Right kidney (tissue), 9 donors: ENCODE measurements at places on chromosomes 2 and 18.
A peak's percentile ranks its signal among the peaks of the same experiment; 100 is the strongest.

DNA sequence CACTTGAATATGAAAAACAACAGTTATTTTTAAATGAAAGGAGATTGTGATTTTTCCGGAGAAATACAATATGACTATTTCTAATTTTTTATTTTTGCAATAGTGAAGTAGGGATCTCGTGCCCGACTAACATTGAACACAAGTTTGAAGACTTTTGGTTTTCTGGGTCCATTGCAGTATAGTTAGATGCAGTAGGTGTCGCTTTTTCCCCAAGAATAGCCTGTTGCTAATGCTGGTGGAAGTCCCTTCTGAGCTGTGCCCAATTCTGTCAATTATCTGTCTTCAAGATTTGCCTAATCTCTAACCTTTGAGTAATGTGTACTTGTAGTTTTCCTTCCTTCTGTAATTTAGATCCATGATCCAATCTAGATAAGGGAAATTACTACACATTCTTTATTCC is 36.5 kb downstream of the SEMA4F start:
- peak; percentile 13 for DNase-seq

DNA sequence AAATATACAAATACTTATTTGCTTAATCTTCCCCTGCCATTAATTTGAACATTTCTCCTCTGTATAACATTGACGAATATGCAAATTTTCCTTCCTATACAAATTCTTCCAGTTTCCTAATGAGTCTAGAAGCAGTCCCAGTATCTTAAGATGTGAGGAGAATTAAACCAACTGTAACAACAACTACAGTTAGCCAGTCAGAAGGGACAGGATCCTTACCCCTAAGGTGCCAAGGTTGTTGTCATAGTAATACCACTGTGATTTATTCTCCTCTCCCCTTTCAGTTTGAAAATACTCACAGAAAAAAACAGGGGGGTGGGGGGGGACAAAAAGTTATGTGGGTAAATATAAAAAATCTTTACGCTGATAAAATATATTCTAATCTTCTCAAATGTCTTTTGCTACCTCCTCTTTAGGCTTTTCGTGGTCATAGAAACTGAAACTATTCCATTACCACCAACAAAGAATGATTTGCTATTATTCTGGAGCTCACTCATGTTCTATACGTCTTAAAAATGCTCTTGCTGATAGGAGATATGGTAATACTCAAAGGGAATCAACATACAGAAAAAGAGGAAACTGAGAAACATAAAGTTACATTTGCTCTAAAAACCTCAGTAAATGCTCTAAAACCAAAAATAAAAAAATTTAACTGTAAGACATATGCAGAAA is 107.6 kb downstream of the MEMO1 start:
- DNase-seq = no peak

DNA sequence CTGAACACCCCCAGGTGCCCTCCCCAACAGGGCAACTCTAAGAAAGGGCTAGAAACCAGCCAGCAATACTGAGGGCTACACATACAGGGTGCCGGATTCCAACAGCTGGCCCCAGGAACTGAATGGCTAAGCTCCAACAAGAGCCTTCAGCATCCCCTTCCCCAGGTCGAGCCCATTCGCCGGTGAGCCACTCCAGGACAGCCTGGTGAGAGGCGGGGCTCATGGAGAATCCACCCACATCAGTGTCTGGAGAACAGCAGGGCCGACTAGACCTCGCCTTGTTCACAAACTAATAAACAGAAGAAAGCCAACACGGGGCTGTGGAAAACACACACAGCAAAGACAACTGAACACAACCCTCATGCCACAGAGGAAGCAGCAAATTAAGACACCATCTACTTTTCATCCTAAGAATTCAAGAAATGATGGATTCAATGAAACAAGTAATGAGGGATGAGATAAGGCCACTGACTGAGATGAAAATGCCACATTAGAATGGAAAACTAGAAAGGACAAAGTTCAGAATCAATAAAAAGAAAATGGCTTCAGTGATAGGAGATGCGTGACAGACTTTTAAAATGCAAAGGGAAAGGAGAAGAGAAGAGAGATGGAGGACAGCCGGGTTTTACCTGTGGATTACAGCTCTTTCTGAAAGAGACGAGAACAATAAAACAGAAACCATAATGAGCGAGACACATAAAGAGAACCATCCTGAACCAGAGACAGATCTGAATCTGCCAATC is 8.2 kb downstream of the PER2 start:
- no peak for DNase-seq

DNA sequence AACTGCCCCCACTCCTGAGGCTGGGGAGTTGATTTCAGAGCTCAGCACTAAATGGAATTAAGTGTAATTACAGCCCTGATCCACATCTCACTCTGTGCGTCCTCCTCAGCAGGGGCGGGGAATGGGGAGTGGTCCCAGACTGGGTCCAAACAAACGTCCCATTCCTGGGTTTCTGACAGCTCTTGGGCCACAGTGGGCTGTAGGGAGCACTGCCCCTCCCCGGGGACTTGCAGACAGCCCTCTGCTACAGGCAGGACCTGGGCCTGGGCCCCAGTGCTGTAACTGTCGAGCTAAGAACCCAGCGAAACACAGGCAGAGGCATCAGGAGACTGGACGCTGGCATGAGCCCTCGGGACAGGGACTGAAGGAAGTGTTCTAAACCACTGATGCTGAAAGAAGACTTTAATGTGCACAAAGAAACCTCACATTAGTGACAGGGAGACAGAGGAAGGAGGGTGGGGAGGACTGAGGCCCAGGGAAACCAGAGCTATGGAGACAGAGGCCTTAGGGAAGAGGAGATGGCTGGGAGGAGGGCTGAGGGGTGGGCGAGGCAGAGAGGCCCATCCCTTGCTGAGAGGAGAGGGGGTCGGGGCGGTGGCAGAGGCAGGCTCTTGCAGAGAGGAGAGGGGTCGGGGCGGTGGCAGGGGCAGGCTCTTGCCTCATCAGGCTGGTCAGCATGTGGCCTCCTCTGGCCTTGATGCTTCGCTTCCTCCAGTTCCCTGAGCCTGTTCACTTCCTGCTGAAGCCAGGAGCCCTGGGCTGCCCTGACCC is 5.8 kb upstream of the SEMA4C start:
- no peak for DNase-seq

- no peak for DNase-seq
Observed at GRCh38 chr18:36711813-36712444, 116.9 kb downstream of the TPGS2 start.
